ENCODE measurements at places on chromosomes 6 and 20.

GRCh38 chr6:148295261-148295887 is 47.3 kb upstream of the SASH1 start:
- no peak for DNase-seq

GRCh38 chr6:35368038-35368887 is 25.9 kb downstream of the PPARD start:
- no peak for DNase-seq

DNA sequence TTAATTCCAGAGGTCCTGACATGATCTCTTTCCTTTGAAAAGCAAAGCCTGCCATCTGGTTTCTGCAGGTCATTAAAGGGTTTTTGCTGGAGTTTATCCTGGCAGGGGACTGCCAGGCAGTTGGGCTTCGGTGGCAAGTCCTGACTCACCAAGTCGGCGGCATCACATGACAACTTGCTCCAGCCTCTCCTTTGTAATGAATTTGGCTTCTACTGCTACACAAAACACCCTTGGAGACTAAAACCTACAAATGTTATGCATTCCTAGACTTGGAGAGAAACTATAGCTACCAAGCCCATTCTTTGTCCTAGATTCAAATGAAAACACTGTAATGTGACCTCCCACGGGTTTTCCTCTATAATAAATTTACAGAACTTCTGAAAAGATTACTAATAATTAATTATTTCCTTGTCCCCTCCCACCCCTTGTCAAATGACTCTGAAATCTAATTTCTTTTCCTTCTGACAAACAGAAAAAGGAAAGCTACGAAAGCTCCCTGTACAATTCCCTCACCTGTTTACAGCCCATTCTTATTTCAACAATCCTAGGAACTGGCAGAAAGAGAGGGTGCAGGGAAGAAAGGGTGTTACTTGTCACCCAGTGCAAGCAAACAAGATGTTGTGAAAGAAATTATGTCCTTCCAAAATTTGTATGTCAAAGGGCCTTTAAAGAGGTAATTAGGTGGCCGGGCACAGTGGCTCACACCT is 62.9 kb downstream of the QRSL1 start:
- peak; percentile 75 for DNase-seq

DNA sequence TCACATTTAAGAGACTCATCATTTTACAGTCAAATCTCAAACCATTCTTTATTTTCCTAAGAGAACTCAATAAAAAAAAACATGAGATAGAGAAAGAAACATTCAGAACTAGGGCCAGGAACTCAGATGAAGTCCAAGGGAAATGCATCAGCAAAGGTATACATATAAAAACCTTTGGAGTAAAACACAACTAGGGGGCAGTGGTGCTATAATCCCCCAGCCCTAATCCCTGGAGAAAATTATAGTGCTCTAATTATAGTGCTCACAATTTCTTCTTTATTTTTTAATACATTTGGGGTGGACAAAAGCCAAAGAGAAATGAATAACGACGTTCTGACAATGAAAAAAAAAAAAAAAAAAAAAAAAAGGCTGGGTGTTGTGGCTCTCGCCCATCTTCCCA is 100.6 kb upstream of the EMILIN3 start:
- no peak for DNase-seq
